ENCODE measurements at places on chromosomes 7 and 10. TPM values are rescaled to one million over a fixed set of nuclear protein-coding genes. Genes with fewer than 3 reads are reported as not detected.

UCMA gene
- total RNA-seq: not detected

AKR1C8 gene
- total RNA-seq: not detected

FAM25G gene
- not detected for total RNA-seq

- DNase-seq: no peak
Measured at GRCh38 chr7:110944966-110945644, 145.8 kb upstream of the LRRN3 start.

DNA sequence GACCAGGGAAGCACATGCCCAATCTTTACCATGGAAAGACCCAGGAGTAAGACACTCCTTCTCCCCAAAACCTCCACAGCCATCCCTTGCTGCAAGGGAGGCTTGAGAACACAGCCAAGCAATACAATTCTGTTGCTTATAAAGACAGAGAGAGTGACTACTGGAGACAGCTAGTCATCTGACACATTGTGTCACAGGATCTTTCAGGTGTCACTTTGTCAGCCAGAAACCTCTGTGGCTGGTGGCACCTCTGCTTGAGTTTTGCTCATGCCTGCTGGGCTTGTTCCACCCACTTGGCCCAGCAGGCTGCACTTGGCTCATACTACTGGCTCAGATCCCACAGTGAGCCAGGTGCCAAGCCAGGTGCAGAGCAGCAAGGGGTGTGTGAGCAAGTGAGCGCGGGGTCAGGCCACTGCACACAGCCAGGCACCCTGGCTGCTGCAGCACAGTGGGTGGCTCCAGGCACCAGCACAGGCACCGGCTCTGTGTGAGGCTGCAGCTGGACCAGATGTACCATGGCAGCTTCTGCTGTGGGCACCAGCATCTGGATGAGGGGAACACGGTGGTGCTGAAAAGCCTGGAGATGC, 12.4 kb upstream of the PRLHR start:
- DNase-seq: no peak

- no peak for DNase-seq
Measured at GRCh38 chr10:13949844-13950542, 363.2 kb downstream of the PRPF18 start.
